ENCODE measurements at places on chromosomes 5 and 9.

DNA sequence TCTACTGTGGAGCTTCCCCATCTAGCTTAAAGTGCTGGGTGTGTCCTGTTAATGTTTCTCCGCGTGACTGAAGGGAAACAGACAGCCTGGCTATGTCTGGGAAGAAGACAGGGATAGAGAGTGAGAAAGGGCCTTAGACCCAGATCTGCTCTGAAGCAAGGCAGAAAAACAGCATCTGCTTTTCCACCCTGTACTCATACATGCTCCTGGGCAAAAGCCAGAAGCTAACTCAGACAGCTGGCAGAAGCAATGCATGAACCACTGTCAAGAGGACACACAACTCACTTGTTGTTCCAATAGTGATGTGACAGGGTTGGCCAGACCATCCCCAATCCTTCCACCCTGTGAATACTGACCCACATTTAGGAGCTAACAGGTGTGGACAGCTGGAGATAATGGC is 63.3 kb downstream of the DPYSL3 start:
- no peak for DNase-seq

DNA sequence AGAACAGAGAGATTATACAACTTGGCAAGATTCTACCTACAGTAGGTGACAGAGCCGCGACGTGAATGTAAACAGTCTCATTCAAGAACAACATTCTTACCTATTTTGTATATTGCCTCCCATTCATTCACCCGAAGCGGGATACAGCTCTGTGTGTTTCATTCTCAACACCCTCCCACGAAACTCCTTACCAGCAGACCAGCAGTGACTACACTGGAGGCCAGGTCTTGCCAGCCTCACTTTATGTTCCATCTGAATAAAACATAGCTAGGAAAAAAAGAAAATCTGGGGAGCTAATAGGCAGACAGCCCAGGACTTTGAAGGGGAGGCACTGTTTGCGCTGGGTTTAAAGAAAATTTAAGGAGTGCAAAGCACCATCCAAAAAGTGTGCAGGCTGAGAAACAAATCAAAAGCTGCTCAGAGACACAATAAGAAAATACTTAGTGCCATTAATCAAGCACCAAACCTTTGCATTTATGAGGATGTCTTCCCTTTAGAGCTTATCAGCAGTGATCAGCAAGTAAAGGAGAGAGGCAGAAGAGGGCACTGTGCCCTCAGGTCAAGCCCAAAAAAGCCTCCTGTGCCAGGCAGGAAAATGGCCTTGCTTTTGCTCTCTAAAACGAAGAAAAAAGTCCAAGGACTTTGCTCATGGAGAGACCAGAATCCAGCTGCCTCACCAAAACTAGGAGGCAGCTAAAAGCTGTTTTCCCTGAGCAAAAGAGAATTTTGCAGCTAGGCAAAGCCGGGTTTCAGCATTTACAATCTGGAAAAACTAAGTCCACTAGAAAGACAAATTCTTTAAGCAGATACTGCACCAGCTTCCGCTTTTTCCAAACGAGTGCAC is 295.1 kb downstream of the BNC2 start:
- no peak for DNase-seq

DNA sequence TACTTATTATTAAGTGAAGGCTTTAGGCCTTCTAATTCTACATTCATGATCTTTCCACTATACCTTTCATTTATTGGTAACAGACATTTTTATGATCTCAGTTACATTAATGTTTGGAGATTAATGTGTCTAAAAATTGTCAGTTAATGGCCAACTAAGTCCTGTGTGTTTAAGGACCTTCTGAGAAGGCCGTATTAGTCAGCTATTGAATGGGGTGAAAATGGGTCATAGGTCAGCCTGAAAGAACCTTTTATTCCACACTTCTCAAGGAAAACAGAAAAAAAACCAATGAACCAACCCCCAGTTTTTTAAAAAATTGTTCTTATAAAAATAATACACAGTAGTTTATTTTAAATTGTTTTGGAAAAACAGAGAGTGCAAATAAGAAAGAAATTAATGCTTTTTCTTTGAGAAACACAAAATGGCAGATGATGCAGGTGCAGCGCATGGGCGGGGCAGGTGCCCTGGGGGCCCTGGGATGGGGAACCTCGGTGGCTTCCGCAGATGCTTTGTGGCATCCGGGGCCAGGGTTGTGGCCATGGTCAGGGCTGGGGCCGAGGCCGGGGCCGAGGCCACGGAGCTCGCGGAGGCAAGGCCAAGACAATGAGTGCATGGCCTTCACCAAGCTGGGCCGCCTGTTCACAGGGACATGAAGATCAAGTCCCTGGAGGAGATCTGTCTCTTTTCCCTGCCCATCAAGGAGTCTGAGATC is 141.9 kb downstream of the SPATA31D1 start:
- DNase-seq = no peak

DNA sequence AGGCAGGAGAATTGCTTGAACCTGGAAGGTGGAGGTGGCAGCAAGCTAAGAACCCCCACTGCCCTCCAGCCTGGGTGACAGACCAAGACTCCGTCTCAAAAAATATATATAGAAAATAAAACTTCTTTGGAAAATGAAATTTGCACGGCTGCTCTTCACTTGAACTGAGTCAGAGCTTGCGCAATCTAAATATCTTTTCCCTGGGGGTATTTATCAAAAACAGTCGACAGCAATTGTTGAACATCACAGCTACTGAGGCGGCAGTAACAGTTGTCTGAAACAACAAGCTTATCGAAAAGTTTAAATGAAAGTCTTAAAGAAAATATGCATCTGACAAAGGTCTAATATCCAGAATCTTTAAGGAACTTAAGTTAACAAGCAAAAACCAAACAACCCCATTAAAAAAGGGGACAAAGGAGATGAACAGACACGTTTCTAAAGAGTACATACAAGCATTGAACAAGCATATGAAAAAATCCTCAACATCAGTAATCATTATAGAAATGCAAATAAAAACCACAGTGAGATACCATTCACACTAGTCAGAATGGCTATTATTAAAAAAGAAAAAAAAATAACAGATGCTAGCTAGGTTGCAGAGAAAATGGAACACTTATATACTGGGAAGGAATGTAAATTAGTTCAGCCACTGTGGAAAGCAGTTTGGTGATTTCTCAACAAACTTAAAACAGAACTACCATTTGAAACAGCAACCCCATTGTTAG is 153.6 kb upstream of the CDH9 start:
- DNase-seq = no peak

- no peak for DNase-seq
Measured at GRCh38 chr9:78103971-78104433, 72.4 kb upstream of the GNAQ start.

DNA sequence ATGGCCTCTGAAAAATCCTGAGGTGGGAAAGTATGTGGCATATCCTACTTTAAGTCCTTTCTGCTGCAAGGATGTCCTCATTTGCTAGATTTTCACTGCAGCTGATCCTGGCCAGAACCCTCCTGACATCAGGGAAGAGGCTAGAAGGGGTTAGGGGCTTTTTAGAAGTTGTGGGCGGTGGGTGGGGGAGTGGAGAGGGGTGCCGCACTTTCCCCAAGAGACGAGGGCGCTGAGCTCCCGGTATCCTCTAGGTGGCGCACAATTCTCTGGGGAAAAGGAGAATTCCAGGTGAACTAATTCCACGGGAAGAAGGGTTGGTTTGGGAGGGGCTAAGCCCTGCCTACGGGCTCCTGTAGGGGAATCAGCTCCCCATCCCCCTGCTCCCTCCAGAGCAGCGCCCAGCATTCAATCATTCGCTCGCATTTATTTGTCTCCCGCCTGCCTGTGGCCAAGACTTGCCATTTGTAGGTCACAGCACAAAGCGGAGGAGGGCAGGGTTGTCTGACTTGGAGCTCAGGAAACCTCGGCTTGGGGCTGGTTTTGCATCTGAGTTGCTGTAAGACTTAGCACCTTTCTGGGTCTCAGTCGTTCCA is 42.9 kb upstream of the HAND1 start:
- no peak for DNase-seq

- no peak for DNase-seq
Measured at GRCh38 chr5:22329683-22330082, 523.5 kb downstream of the CDH12 start.

DNA sequence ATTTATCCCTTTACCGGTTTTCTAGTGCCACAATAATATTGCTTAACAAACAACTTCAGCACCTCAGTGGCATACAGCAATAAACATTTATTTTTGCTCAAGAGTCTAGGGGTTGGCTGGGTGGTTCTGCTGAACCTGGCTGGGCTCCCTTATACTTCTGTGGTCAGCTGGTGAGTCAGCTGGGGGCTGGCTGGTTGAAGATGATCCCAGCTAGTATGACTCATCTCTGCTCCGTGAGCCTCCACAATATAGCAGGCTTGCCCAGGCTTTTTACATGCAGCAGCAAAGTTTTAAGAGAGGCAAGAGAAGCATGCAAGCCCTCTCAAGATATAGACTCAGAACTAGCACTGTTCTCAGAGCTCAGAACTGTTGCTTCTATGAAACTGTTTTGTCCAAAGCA is 523.5 kb upstream of the CLINT1 start:
- no peak for DNase-seq

- no peak for DNase-seq
Measured at GRCh38 chr5:90632791-90633190, 74.2 kb downstream of the ADGRV1 start.

DNA sequence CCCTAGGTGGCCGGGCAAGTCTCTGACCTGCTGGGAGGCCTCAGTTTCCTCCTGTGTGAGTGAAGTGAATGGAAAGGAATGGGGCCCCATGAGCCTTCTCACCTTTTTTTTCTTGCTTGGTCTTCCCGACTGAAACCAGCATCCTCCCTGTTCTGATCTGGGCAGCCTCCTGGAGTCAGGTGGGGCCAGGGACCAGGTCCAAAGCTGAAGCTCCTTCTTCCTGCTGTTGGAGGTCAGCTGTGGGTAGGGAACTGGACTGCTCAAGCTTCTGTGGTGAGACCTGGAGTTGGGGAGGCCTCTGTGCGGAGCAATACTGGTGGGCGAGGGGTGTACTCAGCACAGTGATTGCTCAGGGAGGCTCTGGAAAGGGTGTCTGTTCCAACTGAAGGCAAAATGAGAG is 99.7 kb downstream of the PCSK1 start:
- DNase-seq = no peak

GRCh38 chr5:31937226-31937625 is 236.9 kb downstream of the GOLPH3 start:
- no peak for DNase-seq

DNA sequence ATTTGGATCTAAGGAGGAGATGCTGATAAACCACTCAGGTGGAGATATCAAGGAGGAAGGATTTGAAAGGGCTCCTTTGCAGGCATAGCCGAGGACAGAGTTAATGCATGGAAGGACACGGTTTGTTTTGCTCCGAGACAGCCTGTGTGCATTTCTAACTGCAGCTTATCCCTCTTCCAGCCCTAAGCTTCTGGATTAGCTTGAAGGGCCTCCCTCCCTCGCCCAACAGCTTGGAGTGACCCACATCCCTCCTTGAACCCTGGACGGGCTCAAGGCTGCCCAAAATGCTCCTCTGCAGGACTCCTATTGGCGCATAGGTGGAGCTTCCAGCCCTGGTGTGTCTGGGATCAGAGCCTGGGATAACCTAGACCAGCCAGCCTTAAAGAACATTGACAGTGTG is 66.7 kb downstream of the PPARGC1B start:
- DNase-seq = no peak

GRCh38 chr9:119761812-119762211 is 392.6 kb upstream of the BRINP1 start:
- no peak for DNase-seq

- no peak for DNase-seq
Measured at GRCh38 chr5:44827681-44828080, 18.9 kb downstream of the MRPS30 start.

DNA sequence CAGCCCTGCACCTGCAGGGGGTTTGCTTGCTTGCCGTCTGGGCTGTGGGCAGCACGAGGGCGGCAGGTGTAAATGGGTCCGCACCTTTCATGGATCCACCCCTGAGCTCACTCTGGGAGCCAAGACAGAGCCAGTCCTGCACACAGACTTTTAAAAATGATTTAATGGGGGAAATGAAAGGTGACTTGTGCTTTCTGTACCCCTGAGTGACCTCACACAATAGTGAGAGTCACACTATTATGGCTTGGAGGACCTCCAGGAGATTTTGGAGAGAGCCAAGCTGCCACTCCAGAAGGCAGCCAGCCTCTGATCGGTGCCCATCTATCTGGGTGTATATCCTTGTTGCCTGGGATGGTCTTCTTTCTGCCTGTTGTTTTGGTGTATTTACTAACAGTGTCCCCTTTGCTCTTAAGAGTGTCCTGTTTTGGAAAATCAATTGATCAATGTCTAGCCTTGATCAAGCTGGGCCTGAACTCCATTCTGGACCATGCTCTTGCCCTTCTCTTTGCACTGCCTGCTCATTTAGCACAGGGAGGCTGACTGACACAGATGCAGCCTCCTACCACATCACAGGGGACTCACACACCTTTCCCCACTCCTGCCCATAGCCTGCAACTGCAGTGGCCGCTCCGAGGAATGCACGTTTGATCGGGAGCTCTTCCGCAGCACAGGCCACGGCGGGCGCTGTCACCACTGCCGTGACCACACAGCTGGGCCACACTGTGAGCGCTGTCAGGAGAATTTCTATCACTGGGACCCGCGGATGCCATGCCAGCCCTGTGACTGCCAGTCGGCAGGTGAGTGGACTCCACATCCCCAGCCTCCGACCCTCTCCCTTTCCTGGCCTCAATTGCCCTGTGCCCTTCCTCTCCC is 29.5 kb downstream of the LAMC3 start:
- no peak for DNase-seq

DNA sequence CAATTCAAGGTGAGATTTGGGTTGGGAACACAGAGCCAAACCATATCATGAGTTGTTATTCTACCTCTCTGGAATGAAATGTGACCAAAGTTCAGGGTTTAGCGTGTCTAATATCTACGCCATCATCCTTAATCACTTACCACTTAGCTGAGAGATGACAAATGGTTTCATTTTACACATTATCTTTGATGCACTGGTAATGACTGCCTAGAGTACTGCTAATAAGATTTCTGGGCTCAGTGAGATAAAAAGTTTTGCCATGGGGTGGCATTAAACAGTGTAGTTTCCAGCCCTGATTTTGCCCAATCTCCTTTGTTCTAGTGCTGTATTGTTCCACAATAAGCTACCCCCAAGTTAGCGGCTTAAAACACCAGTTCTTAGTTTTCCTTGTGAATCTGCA is 367.2 kb downstream of the MLLT3 start:
- no peak for DNase-seq

GRCh38 chr5:77770293-77771005 is 5.7 kb downstream of the TBCA start:
- no peak for DNase-seq

DNA sequence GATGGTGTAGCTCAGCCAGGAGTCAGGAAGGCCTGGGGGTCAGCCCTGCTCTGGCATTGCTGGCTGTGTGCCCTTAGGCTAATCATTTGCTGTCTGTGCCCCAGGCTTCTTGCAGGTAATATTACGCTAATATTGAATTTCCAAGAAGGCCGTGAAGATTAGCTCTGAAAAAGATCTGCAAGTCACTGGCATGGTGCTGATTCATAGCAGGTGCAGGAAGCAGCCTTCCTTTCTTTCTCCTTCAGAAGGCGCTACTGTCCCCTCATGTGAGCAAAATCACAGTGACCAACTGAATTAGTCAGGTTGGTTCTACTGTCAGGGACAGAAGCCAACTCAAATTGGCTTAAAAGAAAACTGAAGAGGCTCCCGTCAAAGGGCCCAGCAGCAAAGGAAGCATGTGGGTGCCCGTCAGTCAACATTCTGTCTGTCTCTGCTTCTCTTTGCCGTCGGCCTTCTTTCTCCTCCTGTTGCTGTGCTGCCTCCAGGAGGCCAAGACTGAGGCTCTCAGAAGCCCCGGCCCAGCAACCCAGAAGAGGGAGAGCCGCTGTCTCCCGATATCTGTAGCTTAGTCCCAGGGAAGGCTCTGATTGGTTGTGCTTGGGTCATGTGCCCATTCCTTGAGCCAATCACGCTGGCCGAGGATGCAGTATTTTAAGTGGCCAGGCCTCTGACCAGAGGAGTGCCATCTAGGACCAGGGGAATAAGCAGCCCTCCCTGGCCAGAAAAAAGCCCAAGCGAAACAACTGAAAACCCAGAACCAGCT is 67.8 kb upstream of the NEURL1B start:
- DNase-seq = no peak
